ENCODE measurements at places on chromosomes 12 and 14. TPM values are rescaled to one million over a fixed set of nuclear protein-coding genes. Genes with fewer than 3 reads are reported as not detected.

Gene MYF6
- total RNA-seq = not detected

Gene GALNT8
- total RNA-seq = 1.4 TPM

Gene AGAP2
- total RNA-seq = 1.9 TPM

Gene NAV3
- 29.9 TPM for total RNA-seq

Gene CLSTN3
- total RNA-seq = 18.2 TPM

Gene USP44
- total RNA-seq = 0.18 TPM

Gene SLC22A17
- 40.3 TPM for total RNA-seq

GRCh38 chr12:44874981-44875416, 1.1 kb downstream of the NELL2 start:
- H3K27ac ChIP-seq = no peak overlapping the region
- H3K36me3 ChIP-seq = no peaks in the 10 kb centered on the region
- peaks cover 20% of the 10 kb centered on the region for H3K4me1 ChIP-seq
- H3K4me3 ChIP-seq = peak overlapping the region; percentile 75
- peaks cover 62% of the 10 kb centered on the region for H3K27me3 ChIP-seq

DNA sequence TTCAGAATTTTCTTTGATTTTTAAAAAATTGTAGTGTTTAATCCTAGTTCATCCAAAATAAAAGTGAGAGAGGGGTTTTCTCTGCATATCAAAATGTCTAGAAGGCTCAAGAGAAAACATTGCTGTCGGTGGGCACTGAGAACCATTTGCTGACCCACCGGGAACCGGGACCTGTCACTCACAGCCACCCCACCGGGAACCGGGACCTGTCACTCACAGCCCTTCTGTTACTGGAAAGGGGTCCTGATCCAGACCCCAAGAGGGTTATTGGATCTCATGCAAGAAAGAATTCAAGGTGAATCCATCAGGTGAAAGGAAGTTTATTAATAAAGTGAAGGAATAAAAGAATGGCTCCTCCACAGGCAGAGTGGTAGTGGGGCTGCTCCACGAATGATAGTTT, 106.0 kb upstream of the SFSWAP start:
- H3K4me3 ChIP-seq = no peak overlapping the region
- H3K27me3 ChIP-seq = peaks cover 4% of the 10 kb centered on the region
- peak; percentile 50 for DNase-seq
- H3K27ac ChIP-seq = no peak overlapping the region

- DNase-seq = no peak
- no peak overlapping the region for H3K4me3 ChIP-seq
- H3K27ac ChIP-seq = no peak overlapping the region
- H3K4me1 ChIP-seq = no peaks in the 10 kb centered on the region
Measured at GRCh38 chr12:42156232-42156631, 11.6 kb upstream of the GXYLT1 start.

- peaks cover 4% of the 10 kb centered on the region for H3K36me3 ChIP-seq
- H3K4me3 ChIP-seq = no peak overlapping the region
- H3K27ac ChIP-seq = no peak overlapping the region
- H3K4me1 ChIP-seq = peaks cover 7% of the 10 kb centered on the region
- no peak for DNase-seq
- no peaks in the 10 kb centered on the region for H3K27me3 ChIP-seq
Measured at GRCh38 chr12:131806674-131807073, 21.5 kb upstream of the MMP17 start.

DNA sequence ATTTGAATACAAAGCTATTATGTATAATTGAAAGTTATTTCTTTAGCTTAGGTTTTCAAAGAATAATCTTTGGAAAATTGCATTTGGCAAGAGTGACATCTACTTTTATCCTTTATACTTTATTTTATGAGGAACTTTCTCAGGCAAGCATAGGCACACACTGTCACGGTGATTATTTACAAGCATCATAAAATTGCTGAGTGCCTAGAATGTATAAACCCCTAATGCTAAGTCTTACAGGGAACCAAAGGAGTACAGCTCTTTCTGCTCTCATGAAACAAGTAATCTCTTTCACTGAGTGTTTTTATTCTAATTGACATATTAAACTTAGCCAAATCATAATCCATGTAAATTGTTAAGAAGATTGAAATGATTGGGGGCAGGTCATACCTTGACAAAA, 154.9 kb downstream of the FSCB start:
- H3K36me3 ChIP-seq = no peaks in the 10 kb centered on the region
- no peak overlapping the region for H3K27ac ChIP-seq
- H3K27me3 ChIP-seq = no peaks in the 10 kb centered on the region
- DNase-seq = no peak
- no peaks in the 10 kb centered on the region for H3K4me1 ChIP-seq

GRCh38 chr14:70382536-70382935, 23.1 kb upstream of the COX16 start:
- H3K36me3 ChIP-seq = peaks cover 5% of the 10 kb centered on the region
- H3K27ac ChIP-seq = no peak overlapping the region
- no peaks in the 10 kb centered on the region for H3K27me3 ChIP-seq
- no peak overlapping the region for H3K4me3 ChIP-seq

GRCh38 chr12:69467366-69467765, 2.8 kb upstream of the FRS2 start:
- H3K27me3 ChIP-seq = no peaks in the 10 kb centered on the region
- DNase-seq = no peak
- no peaks in the 10 kb centered on the region for H3K36me3 ChIP-seq
- H3K4me1 ChIP-seq = peaks cover 31% of the 10 kb centered on the region

DNA sequence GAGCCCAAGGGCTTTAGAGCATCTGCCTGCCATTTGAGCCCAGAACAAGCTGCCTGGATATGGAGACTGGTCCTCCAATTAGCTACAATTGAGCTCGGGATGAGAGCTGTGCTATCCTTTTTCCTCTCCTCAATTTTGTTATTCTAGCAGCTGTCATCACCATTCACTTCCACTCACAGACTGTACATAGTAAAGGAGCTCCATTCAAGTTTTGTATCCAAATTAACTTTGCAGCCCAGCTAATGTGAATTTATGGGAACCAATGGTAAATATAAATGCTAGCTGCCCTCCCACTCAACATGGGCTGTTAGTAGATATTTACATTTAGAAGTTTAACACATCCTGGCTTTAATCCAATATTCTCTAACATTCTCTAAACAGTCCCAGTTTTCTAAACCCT, 44.6 kb downstream of the BMP4 start:
- no peak overlapping the region for H3K4me3 ChIP-seq
- H3K36me3 ChIP-seq = no peaks in the 10 kb centered on the region
- no peaks in the 10 kb centered on the region for H3K4me1 ChIP-seq
- H3K27ac ChIP-seq = no peak overlapping the region
- no peak for DNase-seq

DNA sequence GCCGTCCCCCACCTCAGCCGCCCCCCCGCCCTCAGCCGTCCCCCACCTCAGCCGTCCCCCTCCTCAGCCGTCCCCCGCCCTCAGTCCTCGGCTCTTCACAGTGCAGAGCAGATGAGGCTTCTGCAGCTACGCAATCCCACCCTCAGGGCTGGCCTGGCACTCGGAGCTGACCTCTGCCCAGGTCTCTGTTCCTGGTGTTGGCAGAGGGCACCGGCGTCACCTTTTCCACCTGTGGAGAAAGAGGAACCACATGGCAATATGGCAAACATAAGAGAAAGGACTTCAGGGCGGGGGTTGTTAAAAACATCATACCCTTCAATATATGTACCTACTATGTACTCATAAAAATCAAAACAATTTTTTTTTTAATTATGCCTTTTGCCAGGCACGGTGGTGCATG, 45.8 kb downstream of the MLXIP start:
- no peak overlapping the region for H3K4me3 ChIP-seq
- no peaks in the 10 kb centered on the region for H3K27me3 ChIP-seq
- DNase-seq = peak; percentile 85
- peaks cover 4% of the 10 kb centered on the region for H3K36me3 ChIP-seq

Measured in chondrocyte (in vitro differentiated cells).